Stimulated activated CD8-positive, alpha-beta memory T cell treated with anti-CD3 and anti-CD28 coated beads, Interleukin-4, amount 100 ng/mL, for 4 hours (primary cell): ENCODE measurements at places on chromosomes 5 and 9.

- DNase-seq: no peak
These were observed 4.8 kb upstream of the ARAP3 start for GRCh38 chr5:141686648-141687416.

- no peak for DNase-seq
These were observed 147.4 kb upstream of the IRX4 start for GRCh38 chr5:2030131-2030530.

- DNase-seq: no peak
These were observed 13.6 kb upstream of the KIAA1958 start for GRCh38 chr9:112472996-112473395.

GRCh38 chr5:90144625-90145327 is 264.8 kb downstream of the CETN3 start:
- no peak for DNase-seq

DNA sequence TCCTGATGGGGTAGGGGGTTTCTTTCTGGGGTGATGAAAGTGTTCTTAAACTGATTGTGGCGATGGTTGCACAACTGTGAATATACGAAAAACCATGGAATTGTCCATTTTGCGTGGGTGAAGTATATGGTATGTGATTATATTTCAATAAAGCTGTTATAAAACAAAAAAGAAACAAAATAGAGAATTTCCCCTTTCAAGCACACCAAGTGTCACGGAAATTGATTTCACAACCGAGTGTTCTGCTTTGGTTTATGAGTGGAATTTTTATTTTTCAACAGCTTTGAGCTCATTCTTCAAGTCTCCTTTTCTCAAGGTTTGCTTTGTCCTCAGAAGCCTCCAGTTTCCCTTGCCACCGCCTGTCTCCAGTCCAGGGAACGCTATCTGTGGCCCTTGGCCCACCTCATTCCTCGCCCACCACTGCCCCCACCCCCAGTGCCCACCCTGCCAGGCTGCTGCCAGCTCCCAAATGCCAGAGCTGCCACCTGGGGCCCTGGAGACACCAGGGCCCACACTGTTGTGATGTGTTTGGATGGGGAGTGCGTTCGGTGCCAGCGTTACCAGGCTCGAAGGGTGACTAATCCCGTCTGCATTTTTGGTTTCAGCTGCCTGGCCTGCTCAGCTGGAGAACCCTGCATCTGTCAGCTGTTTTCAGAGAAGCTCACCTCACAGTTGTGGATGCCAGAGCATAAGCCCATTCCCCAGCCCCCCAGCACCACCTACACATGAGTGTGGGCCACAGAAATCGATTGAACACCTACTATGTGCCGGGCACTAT is 30.4 kb downstream of the DUSP1 start:
- no peak for DNase-seq

DNA sequence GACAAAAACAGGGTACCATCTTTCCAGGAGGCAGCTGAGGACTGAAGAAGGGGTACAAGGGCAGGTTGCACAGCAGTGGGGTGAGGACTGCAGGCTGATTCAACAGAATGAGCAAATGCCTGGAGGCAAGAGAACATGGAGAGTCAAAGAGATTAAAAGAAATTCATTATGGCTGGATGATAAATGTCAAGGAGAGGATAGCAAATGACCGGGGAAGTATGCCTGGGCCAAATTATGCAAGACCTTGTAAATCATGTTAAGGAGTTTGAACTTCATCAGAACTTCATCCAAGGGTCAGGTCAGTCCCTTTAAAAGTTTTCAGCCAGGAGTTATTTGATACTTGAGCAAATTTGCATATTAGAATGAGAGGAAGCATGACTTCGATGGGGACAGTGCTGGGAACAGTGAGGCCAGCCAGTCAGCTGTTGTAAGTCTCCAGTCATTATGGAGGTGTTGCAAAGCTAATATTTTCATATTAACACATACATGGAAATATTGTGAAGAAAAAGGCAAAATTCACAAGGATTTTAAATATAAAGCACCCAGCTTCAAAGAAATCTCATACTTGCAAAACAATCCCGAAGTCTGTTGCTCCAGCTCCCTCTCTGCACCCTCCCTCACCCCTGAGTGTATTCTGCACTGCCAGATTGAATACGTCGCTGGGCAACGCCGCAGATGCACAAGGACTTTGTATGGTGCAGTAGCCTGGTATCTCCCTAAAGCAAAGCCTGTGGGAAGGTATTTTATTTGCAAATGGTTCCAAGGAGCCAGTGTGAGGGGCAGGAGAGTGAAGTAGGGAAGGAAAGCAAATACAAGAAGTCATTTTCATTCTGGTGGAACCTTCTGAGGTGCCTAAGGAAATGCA is 509.8 kb upstream of the TLE4 start:
- DNase-seq: no peak

- DNase-seq: no peak
These were observed 59.0 kb downstream of the SCAMP1 start for GRCh38 chr5:78419396-78419795.

DNA sequence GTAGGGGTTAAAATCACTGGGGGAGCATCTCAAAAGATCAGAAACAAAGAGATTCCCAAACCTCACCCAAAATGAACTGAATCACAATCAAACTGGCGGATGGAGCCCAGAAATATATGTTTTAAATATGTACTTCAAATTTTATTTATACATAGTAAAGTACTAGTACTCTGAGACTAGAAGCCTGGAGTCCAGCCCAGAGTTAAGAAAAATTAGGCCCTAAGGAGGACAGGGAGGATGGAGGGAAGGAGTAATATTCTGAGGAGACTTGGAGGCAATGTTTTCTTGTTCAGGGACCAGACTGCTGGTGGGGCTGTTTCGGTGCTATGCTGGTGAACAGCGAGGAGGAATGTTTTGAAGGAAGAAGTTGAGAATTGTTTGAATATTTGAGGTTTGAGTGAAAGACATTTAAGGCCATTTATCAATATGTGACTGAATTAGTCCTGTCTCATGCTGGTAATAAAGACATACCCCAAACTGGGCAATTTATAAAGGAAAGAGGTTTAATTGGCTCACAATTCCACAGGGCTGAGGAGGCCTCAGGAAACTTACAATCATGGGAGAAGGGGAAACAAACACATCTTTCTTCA is 552.4 kb upstream of the DAB2 start:
- DNase-seq: no peak

DNA sequence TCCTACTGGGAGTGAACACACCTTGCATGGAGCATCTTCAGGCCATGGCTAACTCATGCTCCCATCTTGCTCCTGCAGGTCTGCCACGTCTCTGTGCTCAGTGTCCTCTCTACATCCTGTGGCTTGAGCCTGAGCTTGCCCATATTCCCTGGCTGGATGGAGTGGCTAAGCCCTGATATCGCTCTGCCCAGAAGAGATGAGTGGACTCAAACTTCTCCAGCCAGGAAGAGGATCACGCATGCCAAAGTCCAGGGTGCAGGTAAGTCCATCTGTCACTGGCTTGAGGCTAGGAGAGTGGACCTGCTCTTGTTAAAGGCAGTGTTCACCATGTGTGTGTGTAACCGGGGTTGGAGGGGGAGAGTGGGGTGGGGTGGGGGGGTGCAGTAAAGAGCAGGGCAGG is 1.6 kb upstream of the RGS3 start:
- DNase-seq: no peak

DNA sequence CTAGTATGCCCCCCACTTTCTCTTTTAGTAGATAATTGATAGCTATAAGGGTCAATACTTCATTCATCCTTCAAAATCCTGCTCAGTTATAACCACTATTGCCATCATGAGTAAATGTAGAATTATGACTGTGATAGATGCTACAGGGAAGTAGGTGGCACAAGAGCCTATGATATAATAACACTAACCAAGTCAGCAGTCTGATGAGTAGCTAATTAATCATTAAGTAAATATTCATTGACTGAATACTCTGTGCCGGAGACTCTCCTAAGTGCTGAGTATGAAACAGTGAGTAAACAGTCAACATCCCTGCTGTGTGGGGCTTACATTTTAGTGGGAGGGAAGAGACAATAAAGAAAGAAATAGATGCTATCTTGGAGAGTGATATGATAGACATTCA is 430.3 kb upstream of the ZNF462 start:
- no peak for DNase-seq

DNA sequence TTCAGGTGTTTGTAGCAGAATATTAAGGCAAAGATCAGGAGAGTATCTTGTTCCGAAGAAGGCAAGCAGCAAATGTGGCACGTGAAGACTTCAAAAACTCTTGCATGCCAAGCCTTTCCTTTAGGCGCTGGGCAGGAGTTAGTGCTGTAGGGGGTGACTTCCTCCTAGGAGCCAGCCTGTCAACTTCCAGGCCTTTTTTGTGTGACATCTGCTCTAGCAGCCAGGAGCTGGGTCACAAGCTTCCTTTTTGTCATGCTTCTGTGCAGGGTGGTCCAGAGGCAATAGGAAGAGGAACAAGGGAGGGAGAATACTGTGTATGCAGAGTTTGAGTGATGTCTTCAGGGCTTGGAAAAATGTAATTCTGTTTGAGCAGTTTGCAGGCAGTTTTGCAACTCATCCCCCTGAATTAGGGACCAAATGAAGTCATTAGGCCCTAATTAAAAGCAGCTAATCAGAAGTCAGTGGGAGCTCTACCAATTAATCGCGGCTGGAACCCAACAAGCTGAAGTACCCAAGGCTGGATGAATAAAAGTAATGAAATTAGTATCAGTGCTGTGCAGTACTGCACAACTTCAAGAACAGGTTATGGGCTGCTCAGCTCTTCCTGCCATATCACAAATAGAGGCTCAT is 53.5 kb downstream of the TLR4 start:
- DNase-seq: no peak

DNA sequence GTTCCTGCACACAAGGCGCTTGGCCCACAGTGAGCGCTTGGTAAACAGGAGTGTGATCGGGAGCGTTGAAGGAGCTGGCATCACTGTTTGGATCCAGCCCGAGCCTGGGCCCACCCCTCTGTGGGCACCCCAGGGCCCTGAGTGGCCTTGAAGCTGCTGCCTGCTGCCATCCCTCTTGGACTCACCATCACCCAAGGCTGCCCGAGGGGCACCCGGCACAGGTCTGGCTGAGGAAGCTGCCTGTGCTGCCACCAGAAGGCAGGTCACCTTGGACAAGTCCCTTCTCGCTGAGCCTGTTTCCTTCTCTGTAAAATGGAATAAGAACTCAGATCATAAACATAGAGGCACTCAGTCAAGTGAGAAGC is 53.6 kb downstream of the LRSAM1 start:
- DNase-seq: no peak

- DNase-seq: no peak
These were observed 13.6 kb upstream of the CXXC5 start for GRCh38 chr5:139634541-139634940.

- no peak for DNase-seq
These were observed 4.9 kb upstream of the LCN1 start for GRCh38 chr9:135516132-135516860.

DNA sequence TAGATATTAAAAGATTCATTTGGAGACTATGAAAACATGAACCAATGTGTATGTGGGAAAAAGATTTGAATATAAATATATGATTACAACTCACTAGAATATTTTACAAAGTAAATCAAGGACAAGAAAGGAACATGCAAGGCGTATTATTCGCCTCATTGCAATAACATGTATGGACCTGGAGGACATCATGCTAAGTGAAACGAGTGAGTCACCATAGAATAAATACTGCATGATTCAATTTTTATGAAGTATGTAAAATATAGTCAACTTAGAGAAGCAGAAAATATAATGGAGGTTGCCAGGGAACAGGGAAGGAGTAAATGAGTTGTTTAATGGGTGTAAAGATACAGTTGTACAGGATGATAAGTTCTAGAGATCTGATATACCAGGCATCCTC is 4.9 kb downstream of the TXNDC8 start:
- DNase-seq: no peak

GRCh38 chr9:114856942-114857315 is 51.1 kb upstream of the TNFSF15 start:
- no peak for DNase-seq
